ENCODE measurements at places on chromosomes 1 and 21. TPM values are rescaled to one million over a fixed set of nuclear protein-coding genes. Genes with fewer than 3 reads are reported as not detected.

The VSIG8 gene
- total RNA-seq = not detected

DNA sequence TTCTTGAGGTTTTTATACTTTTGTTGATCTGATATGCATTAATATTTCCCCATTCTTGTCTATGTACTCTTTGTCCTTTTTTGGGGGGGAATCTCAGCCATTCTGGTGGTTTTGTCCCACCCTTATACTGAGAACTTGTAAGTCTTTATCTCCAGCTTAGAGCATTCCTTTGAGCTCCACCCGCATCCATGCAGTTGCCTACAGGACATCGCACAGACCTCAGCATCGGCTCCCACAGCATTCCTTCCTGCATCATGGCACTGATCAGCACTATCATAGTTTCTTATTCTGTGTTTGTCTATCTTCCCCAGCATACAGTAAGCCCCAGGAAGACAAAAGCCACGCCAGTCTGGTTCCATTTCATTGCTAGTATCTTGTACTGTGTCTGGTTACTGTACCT lies 33.0 kb downstream of the HHAT start:
- DNase-seq = no peak
- H3K36me3 ChIP-seq = no peaks in the 10 kb centered on the region
- no peaks in the 10 kb centered on the region for H3K27me3 ChIP-seq

The HSD3B2 gene
- not detected for total RNA-seq

- H3K4me3 ChIP-seq = peak within 1 kb of the TSS; percentile 50
- DNase-seq = peak; percentile 96
- H3K27ac ChIP-seq = peak within 1 kb of the TSS; percentile 86
- no peaks in the 10 kb centered on the region for H3K27me3 ChIP-seq
These were observed at the start of gene MX2 for GRCh38 chr21:41361786-41362604. Gene MX2 (plus strand): TSS chr21:41362027. CDS start chr21:41376907, 14,880 bp downstream.

DNA sequence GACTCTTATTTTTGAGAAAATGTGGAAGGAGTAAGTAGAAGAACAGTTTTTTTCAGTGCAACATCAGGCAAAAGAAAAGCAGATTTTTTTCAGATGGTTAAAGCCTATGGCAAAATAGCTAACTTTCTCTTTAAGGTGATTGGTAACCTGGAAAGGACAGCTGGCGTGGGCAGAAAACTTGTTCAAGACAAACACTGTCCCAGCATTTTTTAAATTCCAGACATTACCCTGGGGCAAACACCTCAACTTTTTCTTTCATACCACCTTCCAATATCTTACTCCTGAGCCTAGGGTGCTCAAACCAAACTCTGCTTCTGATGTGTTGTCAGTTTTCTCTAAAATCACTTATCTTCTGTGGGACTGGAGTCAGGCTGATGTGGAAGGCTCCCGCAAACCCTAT lies 2.7 kb upstream of the LEPR start:
- no peak overlapping the region for H3K27ac ChIP-seq
- DNase-seq = no peak
- H3K4me1 ChIP-seq = peaks cover 21% of the 10 kb centered on the region
- no peak overlapping the region for H3K4me3 ChIP-seq

GRCh38 chr1:33656467-33657005 lies 184.1 kb downstream of the ZSCAN20 start:
- H3K4me1 ChIP-seq = peaks cover 16% of the 10 kb centered on the region
- DNase-seq = no peak
- H3K27ac ChIP-seq = no peak overlapping the region
- no peaks in the 10 kb centered on the region for H3K36me3 ChIP-seq
- no peaks in the 10 kb centered on the region for H3K27me3 ChIP-seq

DNA sequence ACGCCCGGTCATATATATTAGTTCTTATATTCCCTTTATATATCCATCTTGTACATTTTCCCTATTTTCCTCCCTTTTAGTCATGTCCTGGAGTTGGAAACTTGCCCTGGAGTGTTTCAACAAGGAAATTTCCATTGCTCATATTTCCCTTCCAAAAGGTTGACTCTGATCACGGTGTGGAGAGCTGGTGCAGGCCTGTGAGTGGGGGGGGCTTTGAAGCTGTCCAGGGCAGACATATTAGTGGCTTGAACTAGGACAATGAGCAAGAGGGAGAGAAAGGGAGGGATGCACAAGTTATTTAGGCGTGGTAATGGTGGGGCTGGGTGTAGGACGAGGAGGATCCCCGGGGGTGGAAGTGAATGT lies 30.4 kb upstream of the TMEM61 start:
- H3K27ac ChIP-seq = no peak overlapping the region
- H3K27me3 ChIP-seq = no peaks in the 10 kb centered on the region
- H3K36me3 ChIP-seq = no peaks in the 10 kb centered on the region
- DNase-seq = peak; percentile 70
- no peak overlapping the region for H3K4me3 ChIP-seq
- H3K4me1 ChIP-seq = peaks cover 11% of the 10 kb centered on the region

GRCh38 chr1:162077648-162078299 lies 8.3 kb downstream of the NOS1AP start:
- no peak overlapping the region for H3K27ac ChIP-seq
- DNase-seq = peak; percentile 31
- H3K4me3 ChIP-seq = no peak overlapping the region
- no peaks in the 10 kb centered on the region for H3K36me3 ChIP-seq

GRCh38 chr1:28428012-28428411 lies 58.5 kb downstream of the PHACTR4 start:
- H3K36me3 ChIP-seq = no peaks in the 10 kb centered on the region
- no peak overlapping the region for H3K4me3 ChIP-seq
- H3K27ac ChIP-seq = no peak overlapping the region
- no peak for DNase-seq
- no peaks in the 10 kb centered on the region for H3K4me1 ChIP-seq

DNA sequence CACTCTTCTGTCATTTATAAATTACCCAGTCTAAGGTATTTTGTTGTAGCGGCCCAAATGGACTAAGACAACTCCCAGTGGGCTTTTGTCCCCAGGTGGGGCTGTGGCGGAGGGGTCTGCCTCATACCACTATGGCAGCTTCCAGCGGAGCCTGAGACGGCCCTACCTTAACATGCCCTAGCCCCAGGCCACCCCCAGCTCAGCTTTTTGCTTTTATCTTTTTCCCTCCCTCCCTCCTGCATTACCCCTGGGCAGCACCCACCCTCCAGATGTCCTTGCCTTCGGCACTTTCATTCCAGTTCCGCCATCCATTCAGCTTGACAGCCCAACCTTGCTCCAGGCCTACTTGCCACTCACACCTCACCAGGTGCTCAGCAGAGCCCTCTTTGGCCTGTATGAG lies 307.3 kb downstream of the PTPRU start:
- no peaks in the 10 kb centered on the region for H3K4me1 ChIP-seq
- no peak overlapping the region for H3K4me3 ChIP-seq
- H3K27me3 ChIP-seq = no peaks in the 10 kb centered on the region
- H3K36me3 ChIP-seq = no peaks in the 10 kb centered on the region

GRCh38 chr1:15727866-15728534 lies 8.1 kb upstream of the SLC25A34 start:
- no peak overlapping the region for H3K27ac ChIP-seq
- no peaks in the 10 kb centered on the region for H3K4me1 ChIP-seq
- H3K36me3 ChIP-seq = peaks cover 100% of the 10 kb centered on the region
- H3K4me3 ChIP-seq = no peak overlapping the region

DNA sequence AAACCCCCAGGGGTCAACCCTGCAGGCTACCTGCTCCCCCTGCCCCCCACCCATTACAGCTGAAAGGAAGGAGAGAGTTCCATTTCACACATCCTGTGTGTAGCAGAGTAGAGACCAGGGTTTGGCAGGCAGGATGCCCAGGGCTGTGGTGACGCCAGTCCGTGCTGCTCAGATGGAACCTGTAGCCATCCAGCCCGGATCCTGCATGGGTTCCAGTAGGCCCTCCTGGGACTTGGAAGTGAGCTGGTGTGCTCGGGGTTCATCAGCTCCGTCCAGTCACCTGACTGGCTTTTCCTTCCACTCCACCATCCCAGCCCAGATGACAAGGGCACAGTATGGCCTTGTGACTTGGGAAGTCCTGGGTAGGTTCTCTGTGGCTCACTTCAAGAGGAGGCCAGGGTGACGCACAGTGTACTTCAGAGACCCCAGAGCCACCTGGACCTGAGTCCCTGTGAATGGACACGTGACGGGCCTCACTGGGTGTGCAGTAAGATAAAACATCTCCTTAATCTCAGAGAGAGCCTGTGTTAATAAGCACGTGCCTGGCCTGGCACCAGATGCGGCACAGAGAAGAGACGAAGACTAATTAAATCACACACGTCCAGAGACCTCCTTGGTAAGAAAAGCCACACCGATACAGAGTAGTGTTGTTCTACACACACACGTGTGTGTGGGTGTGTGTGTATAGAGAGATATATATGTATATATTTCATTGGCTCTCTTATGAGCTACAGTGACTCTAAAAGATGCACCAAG lies 16.0 kb downstream of the ITPKB start:
- H3K4me1 ChIP-seq = peaks cover 93% of the 10 kb centered on the region
- H3K27me3 ChIP-seq = no peaks in the 10 kb centered on the region
- no peak overlapping the region for H3K4me3 ChIP-seq
- peak overlapping the region; percentile 97 for H3K27ac ChIP-seq
- no peak for DNase-seq

GRCh38 chr1:180966312-180966711 lies 53.6 kb downstream of the KIAA1614 start:
- H3K27ac ChIP-seq = no peak overlapping the region
- H3K36me3 ChIP-seq = no peaks in the 10 kb centered on the region
- peaks cover 17% of the 10 kb centered on the region for H3K4me1 ChIP-seq

The UTP11 gene
- 45.0 TPM for total RNA-seq

GRCh38 chr1:181134543-181135436 lies 46.3 kb downstream of the IER5 start:
- H3K27me3 ChIP-seq = no peaks in the 10 kb centered on the region
- peaks cover 31% of the 10 kb centered on the region for H3K4me1 ChIP-seq
- no peak overlapping the region for H3K4me3 ChIP-seq
- peak overlapping the region; percentile 11 for H3K27ac ChIP-seq
- DNase-seq = no peak

GRCh38 chr1:30749691-30750583 lies 7.6 kb downstream of the LAPTM5 start:
- no peak for DNase-seq
- no peak overlapping the region for H3K4me3 ChIP-seq
- H3K27ac ChIP-seq = peak overlapping the region; percentile 5
- no peaks in the 10 kb centered on the region for H3K27me3 ChIP-seq
- no peaks in the 10 kb centered on the region for H3K36me3 ChIP-seq
- peaks cover 52% of the 10 kb centered on the region for H3K4me1 ChIP-seq

The CD1E gene
- total RNA-seq = 0.99 TPM

DNA sequence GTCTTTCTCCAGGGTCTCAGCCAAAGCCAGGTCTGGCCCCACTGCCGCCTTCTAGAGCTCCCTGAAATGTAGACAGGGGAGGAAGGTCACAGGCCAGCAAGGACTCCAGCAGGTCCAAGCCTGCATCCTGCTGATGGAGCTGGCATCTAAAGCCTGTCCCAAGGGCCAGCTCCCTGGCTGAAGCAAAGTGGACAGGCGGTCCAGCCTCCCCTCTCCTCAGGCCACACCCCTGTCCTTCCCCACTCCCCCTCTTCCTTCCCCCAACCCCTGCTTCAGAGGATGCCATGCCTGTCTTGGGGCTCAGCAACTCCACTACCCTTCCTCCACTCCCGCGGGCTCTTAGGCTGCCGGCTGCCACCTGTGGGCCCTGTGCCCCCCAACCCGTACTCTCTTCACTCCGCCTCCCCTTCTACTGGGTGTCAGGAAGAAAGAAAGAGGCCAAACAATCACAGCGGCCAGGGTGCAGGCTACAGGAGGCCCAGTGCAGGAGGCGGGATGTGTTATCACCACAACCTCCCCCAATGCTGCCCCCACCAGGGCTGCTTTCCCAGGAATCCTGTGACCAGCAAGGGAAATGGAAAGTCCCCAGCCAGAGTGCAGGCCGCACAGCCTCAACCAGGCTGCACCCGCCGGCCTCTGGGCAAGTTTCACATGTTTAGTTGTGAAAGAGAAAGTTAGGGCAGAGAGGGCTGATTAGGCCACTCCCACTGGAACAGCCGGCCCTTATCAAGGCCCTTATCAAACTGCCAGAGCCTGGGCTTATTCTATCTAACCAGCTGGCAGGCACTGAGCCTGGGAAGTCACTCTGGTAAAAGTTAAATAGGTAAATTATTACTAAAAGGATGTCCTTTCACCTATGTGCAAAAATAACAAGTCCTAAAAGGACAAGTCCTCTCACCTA lies 34.1 kb downstream of the ACOT7 start:
- H3K27ac ChIP-seq = peak overlapping the region; percentile 77
- peaks cover 35% of the 10 kb centered on the region for H3K4me1 ChIP-seq
- peak overlapping the region; percentile 8 for H3K4me3 ChIP-seq
- no peaks in the 10 kb centered on the region for H3K36me3 ChIP-seq

DNA sequence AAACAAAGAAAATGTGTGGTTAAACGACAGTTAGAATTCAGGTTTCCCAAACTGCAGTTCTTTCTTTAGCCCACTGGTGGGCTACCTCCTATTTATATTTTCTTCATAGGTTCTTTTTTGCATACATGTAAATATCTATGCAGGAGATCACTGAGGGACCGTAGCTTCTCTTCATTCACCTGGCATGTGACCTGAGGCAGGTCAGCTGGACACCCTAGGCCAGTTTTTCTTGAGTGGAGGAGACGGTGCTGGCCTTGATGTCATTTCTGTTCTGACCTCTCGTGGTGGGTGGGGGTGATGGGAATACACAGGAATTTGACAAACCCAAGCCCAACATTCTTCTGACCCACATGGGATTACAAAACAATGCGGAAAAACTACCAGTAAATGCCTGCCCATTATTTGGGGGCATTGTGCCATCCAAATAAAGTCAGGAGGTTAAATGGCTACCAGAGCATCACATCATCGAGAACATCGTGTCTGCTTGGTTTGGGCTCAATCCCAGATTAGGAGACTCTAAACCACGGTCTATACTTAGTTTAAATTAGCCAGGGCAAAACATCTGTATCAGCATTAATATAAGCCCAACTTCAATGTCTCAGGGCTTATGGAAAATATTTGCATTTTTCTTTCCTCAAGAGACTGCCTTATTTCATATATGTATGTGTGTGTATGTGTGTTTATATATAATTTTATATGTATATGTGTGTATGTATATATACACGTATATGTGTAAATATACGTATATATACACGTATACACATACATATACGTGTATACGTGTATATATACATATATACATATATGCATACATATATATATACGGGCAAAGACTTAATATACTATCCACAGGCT lies 7.4 kb upstream of the IRF2BP2 start:
- H3K27me3 ChIP-seq = no peaks in the 10 kb centered on the region

DNA sequence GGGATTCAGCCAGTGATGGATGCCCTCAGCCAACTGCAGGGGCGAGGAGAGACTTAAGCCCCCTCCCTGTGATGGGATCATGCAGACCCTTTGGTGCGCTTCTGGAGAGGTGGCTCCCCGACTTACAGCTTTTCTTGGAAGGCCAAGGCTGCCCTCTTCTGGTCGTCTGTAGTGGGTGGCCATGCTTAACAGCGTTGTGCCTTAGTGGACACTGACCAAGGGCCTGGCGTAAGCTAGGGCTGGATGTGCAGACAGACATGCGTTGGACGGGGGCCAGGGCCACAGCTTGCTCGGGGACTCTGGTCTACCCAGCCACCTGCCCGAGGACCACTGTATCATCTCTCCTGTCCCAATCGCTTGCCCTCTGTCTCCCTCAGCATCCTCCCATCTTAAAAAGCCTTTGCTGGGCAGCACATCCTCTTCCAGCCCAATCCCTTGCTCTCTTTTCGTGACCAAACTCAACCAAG lies 5.5 kb downstream of the AZIN2 start:
- H3K27ac ChIP-seq = no peak overlapping the region
- no peaks in the 10 kb centered on the region for H3K27me3 ChIP-seq
- H3K4me3 ChIP-seq = no peak overlapping the region
- peak; percentile 94 for DNase-seq
- no peaks in the 10 kb centered on the region for H3K36me3 ChIP-seq

The CFHR4 gene
- total RNA-seq = not detected

The CASQ1 gene
- 4.6 TPM for total RNA-seq
